Lower leg skin (tissue), 4 donors: ENCODE measurements at places on chromosomes 11 and 22. TPM values are rescaled to one million over a fixed set of nuclear protein-coding genes. Genes with fewer than 3 reads are reported as not detected.

C11orf58 gene
- 109 TPM for total RNA-seq

TRIM51 gene
- total RNA-seq: not detected

MYEOV gene
- total RNA-seq: 13.9 TPM

- DNase-seq: no peak
These were observed 11.1 kb downstream of the FOLR3 start for GRCh38 chr11:72146625-72147024.

GRCh38 chr22:19568337-19569275 lies 44.4 kb upstream of the CLDN5 start:
- DNase-seq: no peak

- DNase-seq: no peak
These were observed 5.1 kb downstream of the SAA1 start for GRCh38 chr11:18271206-18271605.

GRCh38 chr22:24289741-24290163 lies 19.1 kb downstream of the SPECC1L start:
- DNase-seq: no peak

- DNase-seq: no peak
These were observed 35.9 kb downstream of the MYO18B start for GRCh38 chr22:25777870-25778269.

GRCh38 chr22:29212743-29213142 lies 7.0 kb downstream of the EMID1 start:
- DNase-seq: no peak

- no peak for DNase-seq
These were observed 37.3 kb downstream of the GALNT18 start for GRCh38 chr11:11584530-11584810.
